ENCODE measurements at places on chromosomes 16 and 17. TPM values are rescaled to one million over a fixed set of nuclear protein-coding genes. Genes with fewer than 3 reads are reported as not detected.

DRC7 gene
- not detected for total RNA-seq

CDRT15 gene
- total RNA-seq = not detected

SLC6A2 gene
- total RNA-seq = 0.33 TPM

ATAD5 gene
- 0.46 TPM for total RNA-seq

DNA sequence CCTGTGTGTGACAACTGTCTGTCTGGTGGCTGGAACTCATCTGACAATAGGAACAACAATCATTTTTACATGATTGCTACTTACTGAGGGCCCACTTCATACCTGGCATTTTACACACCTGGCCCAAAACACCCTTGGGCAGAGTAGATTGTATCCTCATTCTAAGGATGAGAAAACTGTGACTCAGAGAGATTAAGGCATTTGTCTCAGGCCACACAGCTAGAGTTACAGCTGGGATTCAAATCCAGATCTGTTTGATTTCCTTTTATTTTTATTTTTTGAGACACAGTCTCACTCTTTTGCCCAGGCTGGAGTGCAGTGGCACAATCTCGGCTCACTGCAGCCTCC, 242.1 kb downstream of the XYLT1 start:
- no peak for DNase-seq

- DNase-seq = no peak
Measured at GRCh38 chr17:64063766-64064224, 43.4 kb upstream of the ICAM2 start.

DNA sequence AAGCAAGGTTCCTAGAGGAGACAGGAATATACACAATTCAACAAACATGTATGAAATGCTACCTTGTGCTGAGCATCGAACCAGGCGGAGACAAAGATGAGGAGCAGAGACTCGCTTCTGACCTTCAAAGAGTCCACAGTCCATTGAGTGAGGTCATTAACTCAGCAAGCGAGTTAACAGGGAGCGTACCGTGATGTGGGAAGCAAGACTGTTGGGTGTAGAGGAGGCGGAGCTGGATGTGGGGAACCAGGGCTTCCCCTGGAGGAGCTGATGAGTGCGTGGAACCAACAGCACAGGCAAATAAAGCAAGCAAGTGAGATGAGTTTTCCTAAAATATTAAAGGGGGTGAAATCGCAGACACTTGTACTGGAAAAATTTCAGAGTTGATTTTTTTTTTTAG, 65.0 kb downstream of the NXN start:
- DNase-seq = no peak

- no peak for DNase-seq
Measured at GRCh38 chr17:55478971-55479370, 32.3 kb downstream of the SMIM36 start.

GRCh38 chr17:64091116-64091515, 38.8 kb downstream of the ERN1 start:
- DNase-seq = no peak

DNA sequence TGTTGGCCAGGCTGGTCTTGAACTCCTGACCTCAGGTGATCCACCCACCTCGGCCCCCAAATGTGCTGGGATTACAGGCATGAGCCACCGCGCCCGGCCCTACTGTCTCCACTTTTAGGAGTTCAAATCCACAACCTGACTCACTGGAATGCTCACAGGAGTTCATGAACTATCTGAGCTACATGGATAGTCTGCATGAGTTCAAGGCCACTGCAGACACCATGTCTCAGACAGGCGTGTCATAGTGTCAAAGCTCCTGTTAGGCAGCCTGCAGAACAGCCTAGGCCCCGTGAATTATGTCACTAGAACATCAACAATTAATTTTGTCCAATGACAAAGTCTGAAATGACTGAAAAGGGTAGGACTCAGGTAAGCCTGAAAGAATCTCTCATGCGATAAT, 38.3 kb upstream of the NDRG4 start:
- DNase-seq = no peak

DNA sequence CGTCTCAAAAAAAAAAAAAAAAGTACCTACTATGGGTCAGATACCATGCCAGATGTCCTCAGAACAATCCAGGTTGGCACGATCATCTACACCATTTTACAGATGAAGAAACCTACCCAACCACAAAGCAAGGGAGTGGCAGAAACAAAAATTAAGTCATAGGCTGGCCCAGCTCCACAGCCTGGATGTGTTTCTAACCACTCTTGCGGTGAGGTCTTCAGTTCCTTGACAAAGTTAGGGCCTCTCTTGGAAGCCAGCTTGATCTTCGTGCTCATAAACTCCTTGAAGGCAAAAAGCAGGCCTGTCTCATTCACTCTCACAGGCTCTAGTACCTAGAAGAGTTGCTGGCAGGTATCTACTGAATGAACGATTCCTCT, 6.2 kb downstream of the GGA2 start:
- DNase-seq = no peak

GRCh38 chr17:62808576-62808970, 459 bp upstream of the MARCHF10 start:
- no peak for DNase-seq

- no peak for DNase-seq
Measured at GRCh38 chr16:52721331-52721730, 174.4 kb upstream of the TOX3 start.

- DNase-seq = no peak
Measured at GRCh38 chr17:29163563-29163962, 16.6 kb downstream of the MYO18A start.

DNA sequence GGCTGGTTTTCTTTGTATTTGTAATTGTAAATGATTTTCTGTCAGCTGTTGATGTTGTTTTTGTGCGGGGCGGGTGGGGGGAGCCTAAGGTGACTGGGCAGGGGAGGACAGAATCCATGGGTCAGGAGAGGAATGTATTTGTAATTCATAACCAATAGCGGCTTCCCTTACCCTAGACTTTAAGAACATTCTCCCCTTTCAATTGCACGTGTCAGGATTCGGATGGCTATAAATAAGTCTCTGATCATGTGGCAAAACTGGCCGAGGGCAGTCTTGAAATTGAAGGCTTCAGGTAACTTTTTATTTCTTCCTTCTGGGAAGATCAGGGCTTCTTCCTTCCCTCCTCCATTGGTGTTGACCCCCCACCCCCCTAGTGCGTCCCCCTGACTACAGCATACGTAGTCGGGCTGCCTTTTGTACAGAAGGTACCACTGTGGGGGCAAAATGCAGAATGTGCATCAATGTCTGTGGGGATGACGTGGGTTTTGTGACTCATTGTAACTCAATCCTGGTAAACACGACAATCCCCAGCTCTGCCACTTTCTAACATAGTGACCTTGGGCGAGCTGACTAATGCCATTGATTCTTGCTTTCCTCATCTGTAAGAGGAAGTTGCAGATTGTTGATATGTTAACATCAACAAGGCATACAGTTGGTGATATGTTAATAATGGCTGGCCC, 16.2 kb downstream of the MARCHF10 start:
- no peak for DNase-seq

DNA sequence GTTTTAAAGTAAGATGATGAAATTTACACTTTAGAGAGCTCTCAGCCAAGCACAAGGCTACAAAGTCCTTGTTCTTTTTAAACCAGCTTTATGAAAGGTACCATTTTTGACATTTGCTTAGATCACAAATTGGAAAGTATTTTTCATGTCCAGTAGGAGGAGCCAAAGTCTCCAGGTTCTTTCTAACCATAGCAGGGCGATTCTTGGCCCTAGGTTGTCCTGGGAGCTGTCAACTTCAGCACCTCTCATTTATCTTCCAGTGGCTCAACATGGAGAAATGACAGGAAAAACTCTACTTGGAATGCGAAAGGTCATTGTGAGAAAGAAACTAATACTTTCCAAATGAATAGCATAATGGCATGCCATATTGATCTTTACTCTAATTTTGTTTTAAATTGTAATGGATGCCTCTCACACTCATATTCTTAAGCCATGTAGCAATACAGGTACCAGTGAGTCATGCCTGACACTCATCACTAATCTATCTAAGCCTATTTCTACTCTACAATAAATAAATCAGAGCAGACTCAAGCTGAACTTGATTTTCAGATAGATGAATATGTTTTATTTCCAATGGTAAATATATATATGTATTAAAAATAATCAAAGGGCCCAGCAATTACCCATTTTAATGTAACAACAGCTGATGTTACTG, 919.1 kb upstream of the EEF2KMT start:
- DNase-seq = no peak

- no peak for DNase-seq
Measured at GRCh38 chr16:82400046-82400445, 226.7 kb upstream of the CDH13 start.

DNA sequence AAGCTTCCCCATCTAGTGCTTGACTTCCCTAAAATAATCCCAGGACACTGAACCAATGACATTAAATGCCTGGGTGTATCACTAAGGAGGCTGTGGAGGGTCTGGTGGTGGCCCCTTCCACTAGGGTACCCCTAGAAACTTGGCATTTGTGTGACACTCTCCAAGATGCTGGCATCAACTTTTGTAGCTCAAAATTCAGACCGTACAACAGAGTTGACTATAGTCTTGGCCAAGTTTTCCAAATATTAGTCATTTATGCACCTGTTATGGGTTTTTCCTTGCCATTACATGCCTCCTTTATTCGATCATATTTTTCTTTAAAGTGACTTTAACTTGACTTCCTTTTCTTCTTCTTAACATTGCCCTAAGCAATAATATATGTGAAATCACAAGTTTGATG, 124.8 kb upstream of the CACNG3 start:
- no peak for DNase-seq

- no peak for DNase-seq
Measured at GRCh38 chr17:79707931-79708891, 22.5 kb upstream of the ENPP7 start.

Data from esophagus muscularis mucosa (tissue), 4 donors.